Hematopoietic multipotent progenitor cell treated with erythropoietin and hydrocortisone succinate and interleukin-3 and kit ligand, for 4 days (in vitro differentiated cells): ENCODE measurements at places on chromosomes 16 and 17.

GRCh38 chr17:78664476-78665386, 87.5 kb upstream of the DNAH17 start:
- DNase-seq = peak; percentile 40

DNA sequence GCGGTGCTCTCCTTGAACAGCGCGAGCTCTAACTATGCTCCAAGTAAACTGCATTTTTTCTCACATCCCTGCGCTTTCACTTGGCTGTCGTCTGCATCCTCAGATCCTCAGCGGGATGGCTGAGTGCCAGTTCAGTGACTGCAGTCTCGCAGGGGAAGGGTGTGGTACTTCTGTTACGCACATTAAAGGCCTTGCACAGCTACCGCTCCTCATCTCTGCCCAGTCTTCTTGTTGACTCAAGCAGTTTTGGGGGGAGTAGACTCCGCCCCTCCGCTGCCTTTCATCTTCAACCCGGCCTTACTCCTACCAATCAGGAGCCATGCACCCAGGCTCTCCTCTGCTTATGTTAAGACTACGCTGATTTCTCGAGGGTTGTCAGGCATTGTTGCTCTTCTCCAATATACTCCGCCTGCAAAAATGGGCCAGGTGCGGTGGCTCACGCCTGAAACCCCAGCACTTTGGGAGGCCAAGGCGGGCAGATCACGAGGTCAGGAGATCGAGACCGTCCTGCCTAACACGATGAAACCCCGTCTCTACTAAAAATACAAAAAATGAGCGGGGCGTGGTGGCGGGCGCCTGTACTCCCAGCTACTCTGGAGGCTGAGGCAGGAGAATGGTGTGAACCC, 10.0 kb downstream of the ATP5PD start:
- DNase-seq = peak; percentile 93

GRCh38 chr16:16025214-16025968, 76.0 kb downstream of the ABCC1 start:
- no peak for DNase-seq

DNA sequence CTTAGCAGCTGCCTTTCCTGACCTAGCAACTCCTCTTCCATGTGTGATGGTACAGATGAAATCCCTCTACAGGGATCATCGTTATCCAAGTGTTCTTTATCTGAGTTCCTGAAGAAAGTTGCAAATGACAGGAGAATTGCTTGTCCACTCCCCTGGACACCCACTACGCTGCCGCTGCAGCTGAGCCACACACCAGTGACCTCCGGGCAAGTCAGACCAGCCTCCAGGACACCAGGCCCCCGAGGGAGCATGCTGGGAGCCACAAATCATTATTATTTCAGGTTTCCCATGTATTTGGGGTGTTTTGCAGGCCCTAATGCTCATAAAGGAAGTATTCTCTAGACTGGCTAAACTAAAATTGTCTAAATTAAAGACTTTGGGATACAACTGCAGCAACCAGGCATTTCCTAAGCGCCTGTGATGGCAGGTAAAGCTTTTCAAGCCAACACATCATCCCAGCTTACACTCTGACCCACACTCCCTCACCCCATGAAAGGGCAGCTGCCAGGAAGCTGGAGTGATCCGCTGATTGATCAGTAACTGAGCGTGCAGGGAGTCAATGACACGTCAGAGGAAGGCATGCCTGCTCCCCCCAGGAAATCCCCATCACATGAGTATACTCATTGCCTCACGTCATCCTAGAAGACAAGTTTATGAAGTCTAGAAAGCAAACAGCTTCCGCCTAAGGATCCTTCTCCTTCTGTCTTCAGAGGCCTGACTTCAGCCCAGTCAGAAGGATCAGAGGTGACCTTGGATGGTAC, 14.4 kb downstream of the FA2H start:
- no peak for DNase-seq

GRCh38 chr17:49968405-49969133, 421 bp upstream of the DLX4 start:
- peak; percentile 85 for DNase-seq

DNA sequence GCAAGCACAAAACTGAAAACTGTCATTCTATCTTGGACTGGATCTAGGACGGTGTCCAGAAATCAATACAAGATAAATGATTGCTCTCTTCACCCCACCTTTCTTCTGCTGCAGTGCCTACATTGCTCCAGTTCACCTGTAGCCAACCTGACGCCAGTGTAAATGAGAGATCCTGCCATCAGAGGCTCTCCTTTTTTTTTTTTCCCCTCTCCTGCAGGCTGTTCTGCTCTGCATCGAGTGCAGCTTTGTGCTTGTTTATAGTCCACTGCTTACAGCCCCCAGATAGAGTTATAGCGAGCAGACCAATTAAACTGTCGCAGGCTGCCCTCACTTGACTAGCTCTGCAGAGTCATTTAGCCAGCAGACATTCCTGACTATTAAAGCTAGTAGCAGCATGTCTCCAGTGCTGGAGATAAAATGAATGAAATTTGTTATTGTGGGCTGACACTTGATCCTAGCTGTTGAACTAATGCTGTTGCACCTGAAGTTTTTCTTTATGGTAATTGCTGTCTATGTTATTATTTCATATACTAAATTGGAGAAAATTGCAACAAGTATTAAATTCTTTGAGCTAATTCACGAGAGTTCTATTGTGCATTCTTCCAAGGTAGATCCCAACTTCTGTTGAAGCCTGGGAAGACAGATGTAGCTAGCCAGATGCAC, 257.1 kb downstream of the FTO start:
- DNase-seq = no peak

DNA sequence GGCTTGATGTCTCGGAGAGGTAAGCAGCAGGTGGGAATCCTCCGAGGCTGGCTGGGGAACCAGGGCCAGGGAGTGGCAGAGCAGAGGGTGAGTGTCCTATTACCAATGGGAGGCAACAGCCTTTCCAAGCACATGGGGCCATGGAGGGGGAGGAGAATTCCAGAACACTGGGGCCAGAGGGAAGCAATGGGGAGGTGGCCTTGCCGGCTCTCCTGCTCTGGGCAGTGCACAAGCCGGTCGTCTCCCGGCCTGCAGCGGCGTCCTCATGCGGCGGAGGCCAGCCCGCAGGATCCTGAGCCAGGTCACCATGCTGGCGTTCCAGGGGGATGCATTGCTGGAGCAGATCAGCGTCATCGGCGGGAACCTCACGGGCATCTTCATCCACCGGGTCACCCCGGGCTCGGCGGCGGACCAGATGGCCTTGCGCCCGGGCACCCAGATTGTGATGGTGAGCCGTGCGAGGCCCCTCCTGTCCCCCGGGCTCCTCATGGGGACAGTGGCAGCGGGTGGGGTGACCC, 21.9 kb downstream of the SGSH start:
- DNase-seq = no peak

DNA sequence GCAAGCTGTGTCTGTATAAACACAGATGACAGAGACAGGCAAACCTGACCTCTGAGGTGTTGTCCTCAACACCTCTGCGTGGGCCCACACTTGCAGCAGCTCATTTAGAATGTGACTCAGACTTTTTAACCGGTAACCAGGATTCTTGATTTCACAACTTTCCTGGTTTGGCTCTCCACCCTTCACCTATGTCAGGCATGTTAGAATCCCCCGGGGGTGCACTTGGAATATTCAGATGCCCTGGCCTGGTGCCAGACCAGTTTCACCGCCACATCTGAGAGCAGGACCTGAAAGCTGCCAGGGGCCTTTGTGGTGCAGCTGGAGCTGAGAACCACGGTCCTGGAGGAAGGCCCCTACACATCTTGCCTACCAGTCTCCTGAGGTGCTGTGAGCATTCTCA, 4.8 kb downstream of the DHODH start:
- DNase-seq = no peak

DNA sequence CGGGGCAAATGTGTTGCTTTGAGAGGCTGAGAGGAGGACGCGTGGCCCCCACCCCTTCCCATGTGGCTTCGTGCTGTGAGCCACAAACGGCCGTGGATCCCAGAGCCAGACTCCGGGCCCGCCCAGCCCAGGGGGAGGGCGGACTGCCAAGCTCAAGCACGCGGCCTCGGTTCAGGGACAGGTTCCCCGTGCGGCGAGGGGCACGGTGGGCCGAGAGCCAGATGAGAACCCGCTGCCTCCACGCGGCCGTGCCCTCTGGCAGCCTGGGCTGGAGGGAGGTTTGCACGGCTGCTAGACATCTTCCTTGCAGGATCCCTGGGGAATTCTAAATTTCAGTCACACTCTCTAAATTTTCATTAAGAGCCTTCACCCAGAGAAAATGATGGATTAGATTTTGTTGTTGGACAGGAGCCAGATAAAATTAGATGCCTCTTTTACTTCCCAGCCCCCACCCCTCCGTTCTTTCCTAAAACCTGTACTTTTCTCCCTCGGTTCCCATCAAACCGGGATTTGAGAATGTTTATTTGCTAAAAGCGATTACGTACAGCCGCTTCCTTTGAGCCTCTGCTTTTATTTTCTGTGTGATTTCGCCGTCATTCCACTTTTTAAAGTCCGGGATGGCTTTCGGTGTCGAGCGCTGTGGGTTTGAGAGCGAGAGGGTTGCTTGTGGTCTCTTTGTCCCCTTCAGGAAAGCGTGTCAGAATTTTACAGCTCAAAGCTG, 25.0 kb upstream of the GNG13 start:
- DNase-seq = no peak

DNA sequence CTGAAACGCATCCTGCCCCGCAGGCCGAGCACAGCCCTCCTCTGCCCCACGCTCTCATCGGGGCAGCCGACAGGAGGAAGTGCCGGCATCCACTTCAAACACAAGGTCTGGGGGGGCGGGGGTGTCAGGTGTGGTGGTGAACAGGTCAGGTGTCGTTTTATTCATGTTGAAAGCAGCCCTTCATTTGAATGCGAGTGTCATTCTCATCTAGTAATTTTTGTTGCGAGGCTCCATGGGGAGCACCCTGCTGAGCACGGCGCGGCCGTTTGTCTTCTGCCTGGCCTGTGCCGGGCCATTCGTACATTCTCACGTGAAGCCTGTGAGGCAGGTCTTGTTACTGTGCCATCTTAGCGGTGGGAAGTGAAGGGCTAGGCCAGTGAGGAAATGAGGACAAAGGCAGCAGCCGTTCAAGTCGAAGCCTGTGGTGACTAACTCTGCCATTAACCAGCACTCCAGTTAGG, 1.9 kb downstream of the ACSF3 start:
- DNase-seq = no peak

GRCh38 chr17:55692276-55692675, 30.4 kb downstream of the TMEM100 start:
- DNase-seq = no peak

- DNase-seq = no peak
Measured at GRCh38 chr16:10906914-10907756, 30.1 kb downstream of the CIITA start.

DNA sequence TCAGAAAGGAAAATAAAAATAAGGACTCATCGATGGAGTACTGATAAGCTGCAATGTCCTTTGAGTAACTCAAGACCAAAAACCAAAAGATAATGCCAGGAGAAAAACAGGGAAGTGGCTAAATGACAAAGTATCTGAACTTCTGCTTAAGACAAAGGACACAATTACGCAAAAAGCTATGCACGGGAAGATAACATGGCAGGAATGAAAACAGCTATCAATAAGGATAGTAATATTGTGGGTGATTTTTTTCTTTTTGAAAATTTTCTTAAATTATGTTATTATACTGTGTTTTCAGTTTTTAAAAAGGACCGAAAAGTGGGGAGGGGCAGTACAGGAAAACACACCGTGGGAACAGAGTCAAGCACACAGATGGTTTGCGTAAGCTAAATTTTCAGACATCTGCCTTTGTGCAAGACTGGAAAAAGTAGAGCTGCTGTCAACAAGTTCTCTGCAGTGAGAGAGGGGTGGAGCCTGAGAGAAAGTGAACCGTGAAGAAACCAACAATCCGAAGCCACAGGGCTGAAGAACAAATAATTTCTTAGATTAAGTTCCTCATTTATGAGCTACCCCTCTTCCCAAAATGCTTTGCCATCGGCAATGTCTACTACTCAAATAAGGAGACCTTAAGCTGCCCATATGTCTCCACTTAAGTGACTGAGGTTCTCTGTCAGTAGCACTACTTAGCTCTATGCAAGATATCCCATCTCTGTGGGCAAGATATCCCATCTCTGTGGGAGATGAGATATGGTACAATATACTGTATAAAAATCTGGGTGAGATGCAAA, 99.9 kb upstream of the CORO6 start:
- peak; percentile 92 for DNase-seq

DNA sequence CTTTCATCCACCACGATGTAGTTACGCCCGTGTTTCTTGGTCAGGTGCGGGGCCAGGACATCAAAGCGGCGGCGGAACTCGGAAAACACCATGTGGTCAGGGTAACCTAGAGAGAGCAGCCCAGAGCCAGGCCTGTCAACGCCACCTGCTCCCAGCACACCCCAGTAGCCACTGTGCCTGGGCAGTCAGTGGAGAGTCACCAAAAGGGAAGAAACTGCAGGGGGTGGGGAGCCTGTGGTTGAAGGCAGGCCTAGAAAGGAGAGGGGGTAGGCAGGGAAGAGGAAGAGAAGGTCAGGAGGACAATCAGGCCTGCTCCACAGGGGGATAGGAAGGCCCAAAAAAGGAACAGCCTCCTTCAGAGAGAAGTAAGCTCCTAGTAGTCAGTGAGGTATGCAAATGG, 64.1 kb downstream of the PIPOX start:
- DNase-seq = peak; percentile 56

GRCh38 chr16:57867000-57867561, 64.8 kb upstream of the KIFC3 start:
- no peak for DNase-seq

- DNase-seq = peak; percentile 27
Measured at GRCh38 chr17:27782791-27783206, 17.5 kb downstream of the NOS2 start.

DNA sequence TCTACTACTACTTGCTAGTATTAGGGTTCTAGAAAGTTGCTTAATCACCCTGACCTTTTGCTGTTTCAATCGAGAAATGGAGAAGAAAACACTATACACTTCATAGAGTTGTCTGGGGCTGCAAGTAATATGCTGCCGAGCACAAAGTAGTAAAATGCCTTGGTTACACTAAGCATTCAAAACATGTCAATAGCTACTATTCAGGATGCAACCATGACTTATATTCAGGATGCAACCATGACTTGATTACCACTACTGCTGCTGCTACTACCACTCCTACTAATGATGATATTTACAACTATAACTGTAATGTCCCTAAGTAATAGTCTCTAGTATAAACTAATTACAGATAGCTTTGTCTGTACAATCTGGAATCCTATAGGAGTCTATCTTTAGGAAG, 35.3 kb downstream of the ADAMTS18 start:
- no peak for DNase-seq

DNA sequence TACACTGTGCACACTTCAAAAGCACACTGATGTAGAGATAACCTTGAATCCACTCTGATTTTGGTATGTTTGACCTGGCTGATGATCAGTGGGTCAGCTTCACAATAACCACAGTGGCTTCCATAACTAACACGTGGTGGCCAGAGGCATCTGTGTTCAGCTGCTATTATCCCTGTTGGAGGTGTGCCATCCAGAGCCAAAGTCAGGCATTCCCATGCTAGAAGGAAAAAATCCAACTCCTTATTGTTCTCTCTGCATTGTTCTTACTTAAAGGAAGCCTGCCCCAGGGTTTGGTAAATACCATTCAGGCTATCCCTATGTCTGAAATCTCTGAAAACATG, 127.3 kb upstream of the MON1B start:
- DNase-seq = no peak

- no peak for DNase-seq
Measured at GRCh38 chr16:13892301-13892700, 27.7 kb upstream of the ERCC4 start.
